K562 (cell line): ENCODE measurements at places on chromosomes 2 and 18.
A peak's percentile ranks its signal among the peaks of the same experiment; 100 is the strongest.

GRCh38 chr18:59918320-59918755 lies 18.5 kb downstream of the PMAIP1 start:
- peak; percentile 33 for DNase-seq

DNA sequence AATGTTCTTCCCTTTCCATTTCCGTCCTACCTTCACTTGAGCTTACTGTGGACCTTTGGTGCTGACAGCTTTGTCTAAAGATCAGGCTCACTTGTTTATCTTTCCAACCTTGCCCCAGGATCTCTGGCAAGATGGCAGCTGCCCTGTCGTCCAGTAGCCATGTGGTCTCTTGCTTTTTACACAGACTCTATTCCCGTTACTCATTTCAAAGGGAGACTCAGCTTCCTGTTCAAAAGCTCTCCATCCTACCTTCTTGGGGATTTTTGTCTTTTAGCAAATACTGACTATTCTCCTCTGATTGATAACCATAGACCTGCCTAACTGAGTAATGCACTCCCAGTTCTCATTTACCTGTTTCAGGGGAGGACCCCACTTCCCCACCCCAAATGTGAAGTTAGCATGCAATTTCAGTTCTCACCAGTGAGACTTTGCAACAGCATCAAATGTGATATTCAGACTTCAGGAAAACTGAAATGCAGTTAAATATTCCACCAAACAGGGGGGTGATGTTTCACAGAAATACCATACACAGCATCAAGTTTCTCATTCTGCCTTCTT lies 184.4 kb downstream of the MYO3B start:
- DNase-seq, result no peak

- no peak for DNase-seq
Measured at GRCh38 chr18:45935591-45936335, 31.4 kb downstream of the EPG5 start.

- DNase-seq, result no peak
Measured at GRCh38 chr2:230494980-230495379, 79.0 kb downstream of the SP100 start.

GRCh38 chr2:149132339-149132738 lies 93.8 kb downstream of the LYPD6B start:
- DNase-seq, result no peak

GRCh38 chr2:171763602-171764001 lies 76.3 kb downstream of the DYNC1I2 start:
- DNase-seq, result no peak

DNA sequence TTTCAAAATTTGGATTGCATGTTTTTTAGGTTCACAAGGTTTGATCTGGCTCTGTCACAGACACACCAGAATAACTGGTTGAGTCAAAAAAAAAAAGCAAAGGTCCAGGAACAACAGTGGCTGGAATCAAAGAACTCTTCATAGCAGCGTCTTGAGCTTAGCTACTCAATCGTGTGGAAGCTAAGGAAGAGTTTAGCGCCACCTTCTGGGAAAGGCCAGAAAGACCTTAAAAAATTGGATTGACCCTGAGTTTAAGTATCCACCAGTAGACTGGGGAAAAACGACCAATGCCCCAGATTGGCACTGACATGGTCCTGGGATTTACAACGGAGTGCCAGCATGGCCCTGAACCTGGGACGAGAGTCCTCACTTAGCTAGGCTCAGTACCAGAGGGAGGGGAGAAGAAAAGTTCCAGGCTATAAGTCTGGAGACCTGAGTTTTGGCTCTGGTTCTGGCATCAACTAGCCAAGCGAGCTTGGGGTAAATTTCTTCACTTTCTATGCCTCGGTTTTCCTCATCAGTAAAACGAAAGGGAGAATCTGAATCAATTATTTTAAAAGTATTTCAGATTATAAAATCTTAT lies 71.1 kb upstream of the TFCP2L1 start:
- peak; percentile 48 for DNase-seq

GRCh38 chr18:6745504-6746031 lies 16.1 kb downstream of the ARHGAP28 start:
- DNase-seq, result no peak

DNA sequence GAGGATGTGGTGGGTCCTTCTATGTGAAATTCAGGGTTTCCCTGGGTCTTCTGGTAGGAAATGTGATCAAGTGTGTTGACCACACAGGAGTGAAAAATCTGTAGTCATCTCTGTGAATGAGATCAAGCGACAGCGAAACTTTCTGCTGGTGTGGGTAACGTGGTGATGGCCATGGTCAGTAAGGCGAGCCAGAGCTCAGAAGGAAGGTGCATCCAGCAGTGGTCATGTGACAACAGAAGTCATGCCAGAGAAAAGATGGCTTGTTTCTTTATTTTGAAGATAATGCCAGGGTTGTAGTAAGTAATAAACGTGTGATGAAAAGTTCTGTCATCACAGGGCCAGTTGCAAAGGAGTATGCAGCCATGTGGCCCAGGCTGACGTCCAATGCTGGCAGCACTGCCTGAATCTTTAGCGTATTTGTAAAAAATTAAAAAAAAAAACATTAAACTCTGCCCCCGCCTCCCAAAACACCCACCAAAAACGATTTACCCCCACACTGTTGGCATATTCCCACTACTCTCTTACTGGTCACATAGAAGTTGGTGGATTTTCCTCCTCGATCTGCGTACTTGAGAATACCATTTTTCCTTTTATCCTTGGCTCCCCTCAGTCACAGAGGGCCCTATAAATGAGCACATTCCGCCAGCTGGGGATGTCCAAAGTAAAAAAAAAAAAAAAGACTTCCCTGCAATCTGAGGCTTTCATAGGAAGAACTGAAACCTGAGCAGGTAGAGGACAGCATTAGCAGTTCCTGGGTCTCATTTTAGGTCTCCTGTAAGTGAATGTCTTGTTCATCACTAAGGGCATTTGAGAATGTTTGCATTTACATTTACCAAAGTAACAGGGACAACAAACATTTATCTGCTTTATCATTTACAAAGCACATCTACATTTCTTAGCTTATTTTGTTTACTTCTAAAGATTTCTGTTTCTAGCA lies 70.6 kb downstream of the SLC4A3 start:
- no peak for DNase-seq

GRCh38 chr2:196413821-196414274 lies 225.7 kb upstream of the CCDC150 start:
- no peak for DNase-seq

GRCh38 chr2:133475610-133476009 lies 92.7 kb downstream of the NCKAP5 start:
- no peak for DNase-seq

- no peak for DNase-seq
Measured at GRCh38 chr2:227025510-227025909, 138.5 kb downstream of the COL4A4 start.

GRCh38 chr2:71617266-71617665 lies 163.9 kb downstream of the DYSF start:
- DNase-seq, result no peak

GRCh38 chr2:85423525-85423924 lies 5.0 kb downstream of the SH2D6 start:
- no peak for DNase-seq

GRCh38 chr18:12014086-12014485 lies 32.8 kb downstream of the IMPA2 start:
- DNase-seq, result no peak

DNA sequence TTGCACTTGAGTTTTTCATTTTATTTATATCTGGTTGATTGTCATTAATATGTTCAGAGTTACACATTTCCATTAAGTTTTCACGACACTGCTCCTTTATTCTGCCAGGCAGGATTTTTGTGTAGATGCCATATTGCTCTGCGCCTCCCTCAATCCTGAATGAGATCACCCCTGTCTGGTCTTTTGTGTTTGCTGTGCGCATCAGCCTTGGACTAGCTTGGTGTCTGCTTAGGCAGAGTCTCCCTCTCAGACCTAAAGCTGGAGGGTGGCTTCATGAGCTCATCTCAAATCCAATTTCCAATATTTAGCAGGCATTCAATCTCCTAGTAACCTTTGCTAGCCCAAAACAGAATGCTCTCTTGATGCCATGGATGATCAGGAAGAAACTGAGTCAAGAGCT lies 137.4 kb downstream of the SMAD7 start:
- DNase-seq, result no peak

DNA sequence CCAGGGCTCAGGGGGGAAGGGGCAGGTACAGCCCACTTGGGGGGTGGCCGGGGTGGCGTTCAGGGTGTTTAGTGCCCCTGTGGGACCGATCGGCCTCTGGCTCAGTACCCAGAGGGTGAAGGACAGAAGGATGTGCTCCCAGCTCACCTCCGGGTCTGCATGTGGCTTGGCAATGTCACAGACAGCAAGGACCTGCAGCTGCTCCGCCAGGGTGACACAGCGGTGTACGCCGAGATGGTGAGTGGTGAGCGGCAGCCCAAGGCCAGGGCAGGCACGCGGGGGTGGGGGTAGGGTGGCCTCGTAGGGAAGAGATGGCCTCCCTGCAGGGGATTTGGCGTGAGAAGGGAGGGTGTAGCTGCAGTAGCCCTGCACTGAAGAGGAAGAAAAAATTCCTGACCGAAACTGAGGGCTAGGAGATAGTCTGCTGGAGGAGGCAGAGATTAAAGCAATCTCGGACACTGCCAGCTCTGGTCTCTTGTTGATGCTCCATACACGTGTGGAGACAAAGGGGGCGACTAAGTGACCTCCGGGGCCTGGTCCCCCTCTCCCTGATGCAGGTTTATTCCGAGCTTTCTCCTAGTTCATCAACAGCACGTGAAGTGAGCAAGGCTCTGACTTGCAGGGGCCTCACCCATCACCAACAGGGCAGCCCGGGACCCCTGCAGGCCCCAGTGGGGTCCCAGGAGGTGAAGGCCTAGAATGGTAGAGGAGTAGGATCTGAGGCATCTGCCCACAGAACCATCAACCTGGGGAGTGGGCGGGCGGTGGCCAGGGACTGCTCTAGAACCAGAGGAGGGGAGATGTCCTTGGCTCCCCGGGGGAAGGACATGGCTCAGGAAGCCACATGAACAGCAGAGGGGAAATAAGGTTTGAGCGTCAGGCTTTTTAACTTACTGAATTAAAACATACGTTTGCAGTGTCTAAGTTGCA lies 45.4 kb downstream of the FER1L5 start:
- DNase-seq, result no peak

DNA sequence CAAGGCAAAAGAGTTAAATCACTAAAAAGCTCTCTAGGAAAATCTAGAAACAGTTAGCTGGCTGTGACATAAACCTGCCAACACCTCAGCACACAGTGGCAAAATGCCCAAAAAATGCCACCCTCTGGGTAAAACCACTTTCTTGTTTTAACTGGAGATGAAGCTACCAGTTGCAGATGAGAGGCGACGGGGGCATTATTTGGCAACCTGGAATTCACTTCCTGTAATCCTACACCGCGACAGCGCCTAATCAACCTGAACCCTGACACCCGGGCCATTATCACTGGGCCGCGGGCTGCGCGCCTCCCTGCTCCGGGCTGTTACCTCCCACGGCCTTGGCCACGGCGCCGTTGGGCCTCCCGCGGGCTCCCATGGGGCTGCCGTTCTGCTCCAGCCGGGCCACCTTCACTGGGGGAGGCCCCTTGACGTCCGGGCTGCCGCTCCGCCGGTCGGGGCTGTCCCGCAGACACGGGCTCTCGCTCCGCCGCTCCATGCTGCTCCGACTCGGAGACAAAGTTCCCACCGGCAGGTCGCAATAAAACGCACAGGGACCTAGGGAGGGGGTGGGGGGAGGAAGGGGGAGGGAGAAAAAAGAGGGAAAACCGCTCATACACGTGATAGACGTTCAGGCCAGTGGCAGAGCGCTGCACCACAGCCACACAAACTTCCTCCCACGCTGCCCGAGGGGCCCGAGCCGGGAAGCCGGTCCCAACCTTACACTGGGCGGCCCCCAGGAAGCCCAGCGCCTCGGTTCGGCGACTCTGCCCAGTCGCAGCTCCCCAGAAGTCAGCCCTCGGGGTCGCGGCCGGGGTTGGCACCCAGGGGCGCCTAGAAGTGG lies 2.0 kb downstream of the SATB2 start:
- DNase-seq, result peak; percentile 51

DNA sequence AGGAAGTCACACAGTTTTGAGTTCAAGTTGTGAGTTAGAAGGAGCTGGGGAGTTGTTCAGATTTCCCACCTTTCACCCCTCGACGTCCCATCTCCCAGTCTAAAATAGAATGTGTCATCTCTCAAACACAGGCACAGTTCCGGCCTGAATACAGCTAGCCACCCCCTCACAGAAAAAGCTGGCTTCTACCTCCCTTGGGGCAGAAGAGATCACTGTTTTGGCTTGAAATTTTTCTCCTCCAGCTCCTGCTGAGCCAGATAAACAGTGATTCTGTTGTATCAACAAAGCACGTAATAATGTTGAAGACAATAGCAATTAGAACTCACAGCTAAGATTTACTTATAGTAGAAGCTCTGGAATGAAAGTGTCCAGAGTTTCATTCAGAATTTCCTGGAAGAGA lies 74.7 kb downstream of the KIAA2012 start:
- no peak for DNase-seq

GRCh38 chr18:9025091-9025838 lies 77.2 kb upstream of the NDUFV2 start:
- DNase-seq, result no peak

DNA sequence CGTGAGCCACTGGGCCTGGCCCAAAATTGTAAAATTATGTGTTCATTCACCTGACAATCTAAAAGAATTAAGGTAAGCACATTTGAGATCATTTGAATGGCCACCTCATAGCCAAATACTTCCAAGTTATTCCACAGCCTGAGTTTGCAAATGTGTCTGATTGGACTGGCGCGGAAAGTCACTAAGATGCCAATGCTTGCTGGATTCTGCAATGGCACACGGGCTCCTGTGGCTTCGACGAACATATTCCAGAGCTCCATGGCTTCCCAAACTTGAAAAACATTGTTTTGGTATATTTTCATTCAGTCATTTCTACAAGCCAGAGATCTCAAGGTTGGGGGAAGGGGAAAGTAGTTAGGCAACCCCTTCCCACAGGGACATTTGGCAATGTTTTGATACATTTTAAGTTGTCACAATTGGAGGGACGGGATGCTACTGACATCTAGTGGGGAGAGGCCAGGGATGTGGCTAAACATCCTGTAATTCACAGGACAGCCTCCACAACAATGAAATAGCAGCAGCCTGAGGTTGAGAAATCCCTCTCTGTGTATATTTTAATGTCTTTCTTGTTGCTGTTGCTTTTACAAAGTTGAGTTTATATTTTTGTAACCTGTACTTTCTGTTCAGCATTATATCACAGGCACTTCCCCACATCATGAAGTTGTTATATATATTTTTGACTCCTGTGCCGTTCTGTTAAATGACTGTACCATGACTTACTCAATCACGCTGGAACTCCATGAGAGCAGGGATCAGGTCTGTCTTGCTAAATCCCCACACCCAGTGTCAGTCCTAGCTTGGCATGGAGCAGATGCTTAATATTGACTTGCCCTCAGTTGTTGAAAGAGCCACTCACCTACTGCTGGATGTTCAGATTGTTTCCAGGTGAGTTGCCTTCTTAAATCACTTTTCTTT lies 56.9 kb downstream of the COL4A4 start:
- peak; percentile 15 for DNase-seq

DNA sequence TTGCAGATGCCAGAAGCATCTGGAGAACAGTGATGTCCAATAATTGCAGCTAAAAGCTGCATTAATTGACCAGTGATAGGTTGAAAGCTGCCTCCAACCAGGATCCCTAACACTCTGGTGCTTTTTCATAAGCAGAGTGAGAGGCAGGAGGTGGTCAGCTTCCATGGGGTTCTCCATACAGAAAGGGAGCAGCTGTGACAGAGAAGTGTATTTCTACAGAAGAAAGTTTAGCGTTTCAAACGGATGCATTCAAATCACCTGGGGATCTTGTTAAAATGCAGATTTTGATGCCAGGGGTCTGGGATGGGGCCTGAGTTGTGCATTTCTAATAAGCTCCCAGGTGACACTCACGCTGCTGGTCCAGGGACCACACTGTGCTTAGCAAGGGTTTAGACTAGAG lies 216.5 kb upstream of the NRP2 start:
- no peak for DNase-seq
